Fibroblast of villous mesenchyme (primary cell): ENCODE measurements at places on chromosomes 1 and 21.

- no peak for DNase-seq
Measured at GRCh38 chr21:42266971-42267556, 48.1 kb downstream of the ABCG1 start.

- peak; percentile 79 for DNase-seq
Measured at GRCh38 chr1:31937300-31938183, 626 bp downstream of the PTP4A2 start.

- no peak for DNase-seq
Measured at GRCh38 chr1:91753878-91754277, 132.1 kb downstream of the TGFBR3 start.

- no peak for DNase-seq
Measured at GRCh38 chr1:155645034-155645598, 35.1 kb downstream of the MSTO1 start.

GRCh38 chr1:117398957-117399356, 31.7 kb downstream of the MAN1A2 start:
- DNase-seq: no peak

DNA sequence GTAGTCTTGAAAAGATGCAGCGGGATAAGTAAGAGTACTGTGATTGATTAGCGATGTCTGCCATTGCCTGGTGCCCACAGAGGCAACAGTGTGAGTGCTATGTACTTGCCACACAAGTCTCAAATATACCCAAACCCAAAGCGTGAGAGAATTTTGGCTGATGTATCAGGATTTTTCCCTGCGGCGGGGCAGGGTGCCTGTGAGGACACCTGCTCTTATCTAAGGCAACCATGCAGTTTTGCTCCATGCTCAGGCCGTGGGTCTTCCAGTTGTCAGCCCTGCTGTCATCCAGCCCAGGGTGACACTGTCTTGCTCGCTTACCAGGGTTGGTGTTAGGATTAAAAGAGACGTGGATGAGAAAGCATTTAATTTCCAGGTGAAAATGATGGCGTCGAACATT, 202.7 kb downstream of the PTPRU start:
- no peak for DNase-seq

- no peak for DNase-seq
Measured at GRCh38 chr1:83799594-83799993, 199.3 kb downstream of the TTLL7 start.

DNA sequence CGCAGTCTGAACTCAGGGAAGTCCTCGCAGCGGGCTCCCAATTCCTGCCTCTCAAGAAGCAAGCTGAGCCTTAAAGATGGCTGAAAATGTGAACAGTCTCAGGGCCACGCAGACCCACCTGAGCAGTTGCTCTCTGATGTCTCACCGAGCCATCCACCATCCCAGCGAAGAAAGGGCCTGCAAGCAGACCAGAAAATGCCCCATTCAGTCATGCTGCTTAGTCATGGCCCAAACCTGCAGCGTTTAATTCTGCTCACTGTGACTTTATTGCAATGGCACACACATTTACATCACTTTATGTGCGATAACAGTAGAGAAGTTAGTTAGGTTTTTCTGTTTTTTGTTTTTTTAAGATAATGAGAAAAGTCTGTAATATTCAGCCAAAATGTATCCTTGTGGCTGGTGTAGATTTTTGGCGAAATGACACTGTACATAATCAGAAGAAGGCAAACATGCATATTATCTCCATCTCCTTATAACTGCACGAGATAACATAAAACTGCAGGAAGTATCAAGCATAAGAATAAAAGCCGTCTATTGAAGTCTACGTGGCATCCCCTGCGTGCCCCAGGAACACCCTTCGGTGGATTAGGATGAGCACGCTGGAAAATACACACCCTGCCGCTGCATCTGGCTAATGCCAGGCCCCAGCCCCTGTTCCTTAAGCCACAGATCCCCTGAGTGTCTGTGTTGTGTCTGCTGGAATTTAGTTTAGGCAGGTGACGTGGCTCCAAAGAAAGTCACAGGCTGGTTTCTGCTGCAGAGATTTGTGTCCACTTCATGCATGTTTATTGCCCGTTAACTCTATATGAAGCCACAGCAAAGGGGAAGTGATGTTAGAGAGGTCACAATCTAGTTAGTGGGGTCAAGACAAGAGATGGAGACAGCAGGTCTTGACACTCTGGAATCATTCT, 119.8 kb upstream of the IRF2BP2 start:
- peak; percentile 23 for DNase-seq

- DNase-seq: no peak
Measured at GRCh38 chr1:208825300-208825699, 581.1 kb upstream of the PLXNA2 start.

DNA sequence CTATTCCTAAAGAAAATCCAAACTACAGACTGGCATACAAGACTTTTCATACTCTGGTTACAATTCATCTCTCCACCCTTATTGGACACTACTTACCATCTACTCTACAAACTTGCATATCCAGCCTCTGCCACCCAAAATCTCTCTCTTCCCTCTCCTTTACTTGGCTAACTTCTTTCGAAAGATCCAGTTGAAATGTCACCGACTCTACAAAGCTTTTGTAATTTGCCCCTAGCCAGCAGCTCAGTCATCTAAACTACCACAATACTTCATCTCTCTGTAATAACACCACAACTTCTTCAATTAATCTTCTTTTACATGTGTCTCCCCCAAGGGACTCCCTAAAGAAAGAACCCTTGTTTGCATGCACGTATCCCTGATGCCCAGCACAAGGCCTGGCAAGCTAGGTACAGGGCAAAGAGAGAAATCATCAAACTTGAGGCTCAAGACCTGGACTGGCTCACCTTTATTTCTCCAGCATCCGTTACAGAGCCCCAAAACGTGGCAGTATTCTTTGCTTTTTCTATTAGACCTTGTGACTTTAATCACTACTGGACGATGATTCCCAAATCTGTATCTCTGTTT, 2.7 kb downstream of the ZBTB21 start:
- no peak for DNase-seq

GRCh38 chr1:66416295-66416694, 117.7 kb upstream of the SGIP1 start:
- peak; percentile 67 for DNase-seq

- peak; percentile 70 for DNase-seq
Measured at GRCh38 chr21:28632755-28633408, 359.8 kb downstream of the LTN1 start.

- no peak for DNase-seq
Measured at GRCh38 chr1:248696261-248696660, 6.3 kb downstream of the OR14I1 start.

- no peak for DNase-seq
Measured at GRCh38 chr1:2928366-2929325, 92.6 kb upstream of the ACTRT2 start.

GRCh38 chr1:36641776-36642175, 159.1 kb upstream of the CSF3R start:
- DNase-seq: no peak

- peak; percentile 90 for DNase-seq
Measured at GRCh38 chr1:15213341-15213821, 33.6 kb upstream of the FHAD1 start.

DNA sequence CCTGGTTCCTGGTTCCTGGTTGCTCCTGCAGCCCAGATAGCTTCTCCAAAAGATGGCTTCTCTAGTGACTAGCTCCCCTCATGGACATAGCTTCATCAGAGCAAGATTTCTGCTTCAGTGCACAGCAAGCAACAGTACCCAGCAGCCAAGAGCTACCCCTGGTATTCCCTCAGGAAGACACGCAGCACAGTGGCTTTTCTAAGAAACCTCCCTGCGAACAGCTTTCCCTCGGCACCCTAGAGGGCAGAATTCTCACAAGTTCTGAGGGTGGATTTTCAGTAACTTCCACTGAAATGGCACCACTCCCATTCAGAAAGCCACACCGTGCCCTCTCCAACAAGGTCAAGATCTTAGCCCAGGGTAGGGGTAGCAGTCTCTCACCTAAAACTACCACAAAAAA, 128.2 kb downstream of the EIF4G3 start:
- DNase-seq: no peak

GRCh38 chr1:31696242-31696641, 7.6 kb downstream of the COL16A1 start:
- no peak for DNase-seq

- DNase-seq: no peak
Measured at GRCh38 chr1:216430744-216431143, 7.5 kb upstream of the USH2A start.

DNA sequence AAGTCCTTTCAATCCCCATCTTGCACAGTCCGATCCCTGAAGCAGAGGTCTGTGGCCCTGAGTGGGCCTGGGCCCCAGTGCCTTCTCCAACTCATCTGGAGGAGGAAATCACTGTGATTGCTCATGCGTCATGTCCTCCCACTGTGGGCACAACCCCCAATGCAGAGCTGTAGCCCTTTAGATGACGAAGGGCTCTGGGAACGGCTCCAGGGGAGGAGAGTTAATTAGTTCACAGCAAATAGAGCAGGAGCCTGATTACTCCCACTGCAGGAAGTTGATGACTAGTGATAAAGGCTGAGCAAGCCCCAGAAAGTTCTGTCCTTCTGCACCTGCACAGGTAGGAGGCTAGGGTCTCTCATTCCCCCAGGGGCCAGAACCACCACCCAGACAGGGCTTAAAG, 111.5 kb downstream of the CCDC185 start:
- peak; percentile 58 for DNase-seq

DNA sequence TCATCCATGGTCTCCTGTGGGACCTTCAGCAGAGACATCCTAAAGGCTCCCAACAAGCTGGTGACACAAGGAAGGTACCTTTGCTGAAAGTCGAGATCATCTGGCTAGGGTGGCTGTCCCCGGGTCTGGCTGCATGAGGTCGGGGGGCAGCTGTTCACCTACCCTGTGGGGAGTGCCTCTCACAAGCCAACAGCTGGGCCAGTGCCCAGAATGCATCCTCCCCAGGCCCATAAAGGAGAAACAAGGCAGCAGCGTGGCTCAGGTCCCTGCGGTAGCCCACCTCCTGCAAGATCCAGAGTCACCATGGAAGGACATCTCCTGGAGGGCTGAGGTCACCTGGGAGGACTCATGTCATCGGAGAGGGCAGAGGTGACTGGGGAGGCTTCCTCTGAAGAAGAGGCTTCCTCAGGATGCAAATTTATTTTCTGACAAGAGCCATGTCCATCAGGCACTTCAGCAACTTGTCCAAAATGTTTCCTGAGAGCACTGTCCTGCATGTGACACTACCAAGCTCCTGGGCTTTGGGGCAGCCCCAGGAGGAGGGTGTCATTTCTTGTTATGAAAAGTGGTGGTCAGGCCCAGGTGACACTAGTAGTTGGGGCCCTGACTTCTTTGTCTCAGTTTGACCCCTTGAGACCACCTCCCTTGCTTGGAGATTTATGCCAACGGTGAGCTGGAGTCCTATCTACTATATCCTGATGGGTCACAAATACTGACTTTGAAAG, 6.7 kb upstream of the SMYD3 start:
- DNase-seq: no peak

DNA sequence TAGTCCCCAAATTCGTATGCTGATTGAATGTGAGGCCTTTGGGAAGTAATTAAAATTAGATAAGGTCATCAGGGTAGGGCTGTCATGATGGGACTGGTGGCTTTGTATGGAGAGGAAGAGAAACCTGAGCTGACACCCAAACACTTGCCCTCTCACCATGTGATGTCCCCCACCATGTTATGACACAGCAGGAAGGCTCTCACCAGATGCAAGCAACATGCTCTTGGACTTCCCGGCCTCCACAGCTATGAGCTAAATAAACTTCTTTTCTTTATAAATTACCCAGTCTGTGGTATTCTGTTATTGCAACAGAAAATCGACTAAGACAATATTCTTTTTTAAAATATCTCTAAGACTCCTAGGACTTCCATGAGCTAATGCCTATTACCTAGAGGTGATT, 43.6 kb upstream of the GUCA2B start:
- DNase-seq: no peak

DNA sequence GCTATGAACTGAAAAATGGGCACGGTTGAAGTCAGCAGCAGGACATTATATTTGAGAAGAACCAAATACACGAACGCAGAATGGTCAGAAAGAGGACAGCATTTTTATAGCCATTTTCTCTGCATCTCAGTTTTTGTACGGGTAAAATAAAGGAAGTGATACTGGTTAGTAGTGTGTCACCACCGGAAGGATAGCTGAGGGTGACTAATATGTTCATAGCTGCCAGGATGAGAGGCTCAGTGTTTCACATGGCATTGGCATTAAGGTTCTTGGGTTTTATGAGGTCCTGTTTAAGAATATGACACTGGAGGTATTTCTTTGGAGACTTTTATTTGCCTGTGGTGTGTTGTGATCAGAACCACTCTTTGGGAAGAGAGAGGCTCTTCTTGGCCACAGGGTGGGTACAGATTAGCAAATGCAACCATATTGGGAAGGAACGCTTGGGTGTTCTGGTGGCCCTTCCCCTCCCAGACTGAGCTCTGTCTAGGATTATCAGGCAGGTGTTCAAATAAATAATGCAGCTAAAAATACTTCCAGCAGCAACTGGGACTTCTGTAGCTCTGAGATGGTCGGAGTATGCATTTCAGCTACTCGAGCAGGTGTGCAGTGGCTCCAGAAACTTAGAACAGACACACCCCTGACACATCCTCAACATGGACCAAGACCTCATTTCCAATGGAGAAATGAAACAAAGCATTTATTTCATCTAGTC, 158.2 kb downstream of the PBX1 start:
- DNase-seq: no peak

DNA sequence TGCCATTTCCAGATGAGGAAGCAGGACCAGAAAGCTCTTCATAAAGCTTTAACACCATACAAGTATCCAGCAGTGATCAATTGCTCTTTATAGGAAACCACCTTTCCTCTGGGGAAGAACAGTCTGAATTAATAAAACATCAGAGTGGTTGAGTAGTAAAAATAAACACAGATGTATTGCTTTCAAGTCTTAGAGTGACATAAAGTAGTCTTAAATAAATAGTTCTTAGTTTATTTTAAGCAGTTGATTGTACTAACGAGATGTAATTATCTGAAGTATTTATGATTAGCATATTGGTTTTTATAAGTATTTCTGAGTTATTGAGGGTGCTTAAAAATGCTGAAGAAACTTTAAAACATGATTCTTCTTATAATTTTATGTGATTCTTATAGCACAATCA, 67.0 kb downstream of the PRKAA2 start:
- no peak for DNase-seq

DNA sequence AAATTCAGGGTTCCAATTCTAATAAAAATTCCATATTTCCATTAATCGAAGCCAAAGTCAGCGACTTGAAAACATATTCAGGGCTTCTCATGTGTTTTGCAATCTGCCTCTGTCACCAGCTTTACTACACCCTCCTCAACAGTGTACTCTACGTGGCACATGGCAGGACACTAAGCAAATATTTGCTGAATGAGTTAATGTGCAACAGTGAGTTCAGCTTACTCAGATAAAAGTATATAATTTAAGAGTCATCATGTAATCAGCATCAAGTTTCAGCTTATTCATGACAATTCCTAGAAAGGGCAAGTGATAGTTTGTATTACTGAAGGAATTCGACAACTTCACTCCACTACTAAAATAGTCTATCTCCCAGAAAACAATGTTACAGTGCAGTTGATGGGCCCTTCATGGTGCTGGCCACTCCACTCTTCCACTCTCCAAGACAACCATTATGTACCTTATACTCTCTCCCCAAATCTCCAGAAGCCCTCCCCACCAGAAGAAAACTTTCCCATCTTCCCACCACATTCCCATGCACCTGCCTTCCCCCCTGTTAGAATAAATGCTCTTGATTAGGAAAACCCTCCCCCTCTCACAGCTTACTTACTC, 97.3 kb downstream of the TTLL7 start:
- peak; percentile 62 for DNase-seq

- peak; percentile 9 for DNase-seq
Measured at GRCh38 chr1:231192620-231193163, 30.8 kb downstream of the TRIM67 start.
